ENCODE measurements at places on chromosomes 7 and 10.

GRCh38 chr7:128357217-128357613 is 4.3 kb downstream of the PRRT4 start:
- no peak for DNase-seq

- no peak for DNase-seq
Measured at GRCh38 chr7:70942791-70943190, 189.2 kb upstream of the GALNT17 start.

- no peak for DNase-seq
Measured at GRCh38 chr10:101256387-101256786, 27.1 kb upstream of the LBX1 start.

GRCh38 chr7:85426487-85426960 is 239.7 kb upstream of the SEMA3D start:
- DNase-seq: no peak

GRCh38 chr10:31158011-31158658 is 126.5 kb upstream of the ZNF438 start:
- DNase-seq: no peak

DNA sequence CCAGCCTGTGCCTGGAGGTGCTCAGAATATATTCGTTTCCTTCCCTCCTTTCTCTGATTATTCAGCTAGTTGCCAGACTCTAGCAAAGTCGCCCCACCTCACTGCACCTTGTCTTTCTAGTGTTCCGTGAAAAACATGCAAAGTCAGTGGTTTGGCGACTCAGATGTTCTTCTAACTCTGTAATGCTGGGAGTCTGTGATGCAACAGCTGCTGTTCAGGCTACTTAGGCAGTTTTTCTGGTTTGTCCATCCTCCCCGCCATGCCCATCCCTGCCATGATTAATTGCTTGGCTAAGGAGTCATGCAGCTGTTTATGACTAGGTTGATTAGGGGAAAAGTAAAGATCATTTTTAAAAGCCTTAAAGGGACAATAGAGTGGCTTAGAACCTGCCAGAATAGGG is 99.4 kb downstream of the MTPN start:
- DNase-seq: no peak

- no peak for DNase-seq
Measured at GRCh38 chr7:103894656-103895596, 94.5 kb downstream of the RELN start.

GRCh38 chr7:27110186-27111031 is 7.9 kb upstream of the HOXA2 start:
- no peak for DNase-seq

- DNase-seq: no peak
Measured at GRCh38 chr10:126247446-126247975, 140.8 kb downstream of the ADAM12 start.

- DNase-seq: no peak
Measured at GRCh38 chr7:71507680-71508602, 376.0 kb downstream of the GALNT17 start.

DNA sequence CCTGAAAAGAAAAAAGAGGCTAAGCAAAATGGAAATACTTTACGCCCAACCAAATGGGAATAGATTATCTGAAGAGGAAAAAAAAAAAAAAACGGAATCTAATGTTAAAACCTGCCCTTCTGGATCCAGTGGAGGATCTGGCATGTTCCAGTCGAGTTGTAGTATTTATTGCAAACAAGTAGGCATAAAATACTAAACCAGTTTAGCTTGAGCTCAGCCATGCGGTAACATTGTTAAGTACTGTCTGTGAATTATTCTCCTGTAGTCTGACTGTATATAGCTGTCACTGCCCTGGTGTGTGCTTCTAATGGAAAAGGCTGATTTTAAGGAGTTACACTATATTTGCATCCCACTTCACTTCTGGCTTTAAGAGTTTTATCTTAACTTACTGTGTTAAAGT is 40.3 kb downstream of the CELF2 start:
- DNase-seq: no peak

DNA sequence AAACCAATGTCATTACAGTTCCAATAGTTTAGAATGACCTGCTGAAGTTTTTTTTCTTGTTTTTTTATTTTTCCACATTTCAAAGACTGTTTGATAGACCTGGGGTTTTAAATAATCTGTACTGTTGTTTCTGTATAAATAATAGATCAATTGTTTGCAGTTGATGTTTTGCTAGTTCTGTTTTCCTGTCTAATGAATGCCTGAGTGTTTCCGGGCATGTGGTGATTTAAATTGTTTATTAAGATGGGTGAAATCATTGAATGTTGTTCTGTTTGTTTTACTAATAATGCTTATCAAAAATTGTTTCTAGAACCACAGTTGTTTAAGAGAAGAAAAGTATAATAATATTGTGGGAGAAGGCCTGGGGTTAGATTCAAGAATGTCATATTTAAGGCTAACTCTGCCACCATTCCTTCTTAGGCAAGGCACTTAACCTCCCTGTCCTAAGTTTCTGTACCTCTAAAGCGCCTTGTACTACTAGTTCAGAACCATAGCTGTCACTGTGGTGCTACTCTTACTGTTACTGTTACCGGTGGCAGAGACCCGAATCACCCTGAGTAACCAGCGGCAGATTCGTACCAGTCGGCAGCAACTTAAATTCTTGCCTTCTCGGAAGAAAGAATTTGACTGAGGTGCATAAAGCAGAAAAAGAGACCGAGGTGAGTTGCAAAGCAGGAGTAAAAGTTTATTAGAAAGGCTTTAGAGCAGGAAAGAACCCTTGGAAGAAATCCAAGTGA is 1014.1 kb downstream of the REEP3 start:
- no peak for DNase-seq

DNA sequence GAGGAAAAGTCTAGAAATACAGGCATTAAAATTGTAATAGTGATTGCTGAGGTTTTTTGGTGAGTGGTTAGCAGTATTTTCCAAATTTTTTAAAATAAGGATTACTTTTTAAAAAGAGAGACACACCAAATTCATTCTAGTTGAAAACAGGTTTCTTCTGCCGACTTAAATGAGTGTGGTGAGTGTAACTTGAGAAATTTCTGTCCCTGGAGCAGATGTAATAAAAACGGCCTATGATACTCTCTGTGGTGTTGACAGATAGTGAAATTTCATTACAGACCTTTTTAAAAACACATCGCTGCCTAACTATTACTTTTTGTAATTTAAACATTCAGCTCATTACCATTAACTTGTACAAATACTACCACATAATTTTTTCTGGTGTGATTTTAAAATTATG is 90.1 kb downstream of the CYP51A1 start:
- DNase-seq: no peak

DNA sequence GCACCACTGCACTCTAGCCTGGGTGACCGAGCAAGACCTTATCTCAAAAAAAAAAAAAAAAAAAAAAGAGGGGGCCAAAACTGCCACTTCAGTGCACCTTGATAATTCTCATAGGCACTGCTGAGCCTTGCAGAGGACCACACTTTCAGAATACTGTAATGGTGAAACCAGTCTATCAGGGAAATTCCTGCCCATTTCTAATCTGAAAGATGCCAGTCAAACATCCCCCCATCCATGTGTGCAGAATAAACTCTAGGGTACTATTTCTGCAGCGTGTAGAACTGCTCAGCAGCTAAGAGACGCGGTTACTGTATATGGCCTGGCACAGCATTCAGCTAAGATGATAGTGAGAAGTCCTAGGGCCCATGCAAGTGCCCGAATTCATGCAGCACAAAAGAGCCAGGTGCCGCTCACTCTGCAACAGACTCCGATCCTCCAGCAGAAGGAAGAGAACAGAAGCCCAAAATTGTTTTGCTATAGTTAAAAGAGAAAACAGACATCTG is 286.8 kb upstream of the KLF14 start:
- no peak for DNase-seq

GRCh38 chr7:38753347-38753746 is 122.2 kb upstream of the AMPH start:
- no peak for DNase-seq
